ENCODE measurements at places on chromosomes 5 and 9. TPM values are rescaled to one million over a fixed set of nuclear protein-coding genes. Genes with fewer than 3 reads are reported as not detected.

DNA sequence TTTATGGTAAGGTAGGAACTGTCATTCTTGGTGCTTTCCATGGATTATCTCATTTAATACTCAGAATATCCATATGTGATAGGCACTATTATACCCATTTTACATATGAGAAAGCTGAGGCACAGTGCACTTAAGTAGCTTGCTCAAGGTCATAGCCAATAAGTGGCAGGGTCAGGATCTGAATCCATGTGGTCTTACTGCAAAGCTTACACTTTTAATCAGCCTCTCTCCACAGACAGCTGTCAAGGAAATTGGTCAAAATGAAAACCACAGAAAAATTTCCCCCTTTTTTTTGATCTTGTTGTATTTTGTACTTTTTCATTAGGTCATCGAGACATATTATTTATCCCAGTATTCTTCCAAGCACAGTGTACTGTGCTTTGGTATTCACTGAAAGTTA, 78.5 kb downstream of the ERCC6L2 start:
- H3K27me3 ChIP-seq = no peaks in the 10 kb centered on the region
- DNase-seq = no peak
- no peak overlapping the region for H3K27ac ChIP-seq
- H3K4me3 ChIP-seq = no peak overlapping the region

DNA sequence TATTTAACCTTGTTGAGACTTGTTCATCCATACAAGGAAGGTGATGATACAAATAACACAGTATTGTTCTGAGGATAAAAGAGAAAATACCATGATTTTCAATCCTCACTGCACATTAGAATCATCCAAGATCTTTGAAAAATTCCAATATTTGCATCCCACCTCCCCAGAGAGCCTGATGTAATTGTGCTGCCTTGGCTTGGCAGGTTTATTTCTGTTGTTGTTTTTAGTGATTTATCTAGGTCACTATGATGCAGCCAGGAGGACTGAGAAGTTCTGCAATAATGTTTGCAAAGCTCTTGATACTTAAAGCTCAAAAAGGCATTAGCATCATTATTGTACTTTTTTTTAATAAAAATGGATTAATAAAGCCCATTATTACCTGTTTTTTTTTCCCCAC, 67.0 kb upstream of the NMUR2 start:
- H3K4me1 ChIP-seq = no peaks in the 10 kb centered on the region
- H3K36me3 ChIP-seq = no peaks in the 10 kb centered on the region
- DNase-seq = no peak

DNA sequence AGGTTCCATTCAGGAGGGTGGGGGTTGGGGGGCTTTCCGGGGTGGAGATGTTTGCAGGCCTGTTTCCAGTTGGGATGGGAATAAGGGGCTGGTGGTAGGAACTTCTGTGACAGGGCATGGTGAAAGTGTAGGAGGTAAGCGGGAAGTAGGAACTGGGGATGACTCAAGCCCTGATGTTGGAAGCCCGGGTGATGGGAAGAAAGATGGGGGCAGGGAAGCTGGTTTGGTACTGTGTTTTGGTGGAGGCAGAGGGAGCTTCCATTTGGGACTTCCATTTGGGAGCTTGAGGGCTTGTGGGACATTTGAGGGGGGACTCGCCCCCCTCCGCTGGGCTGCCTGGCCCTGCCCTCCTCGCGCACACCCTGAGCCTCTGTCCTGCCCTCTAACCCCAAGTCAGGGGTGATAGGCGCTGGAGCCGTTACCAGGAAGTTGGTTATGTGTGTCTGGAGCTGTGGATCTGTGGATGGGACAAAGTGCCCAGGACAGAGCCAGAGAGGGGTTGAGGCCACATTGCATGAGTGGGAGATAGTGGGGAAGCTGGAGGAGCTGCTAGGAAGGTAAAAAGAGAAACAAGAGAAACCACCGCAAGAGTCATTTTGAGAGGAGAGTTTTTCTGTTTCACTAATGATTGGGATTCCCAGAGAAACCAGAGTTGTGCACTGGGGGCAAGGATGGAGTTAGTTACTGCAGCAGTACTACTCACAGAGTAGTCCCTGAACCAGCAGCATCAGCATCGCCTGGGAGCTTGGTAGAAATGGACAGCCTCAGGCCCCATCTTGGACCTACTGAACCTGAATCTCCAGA, 6.6 kb downstream of the RGS14 start:
- no peaks in the 10 kb centered on the region for H3K27me3 ChIP-seq
- peaks cover 48% of the 10 kb centered on the region for H3K4me1 ChIP-seq
- no peak overlapping the region for H3K4me3 ChIP-seq
- no peak for DNase-seq
- no peaks in the 10 kb centered on the region for H3K36me3 ChIP-seq

DNA sequence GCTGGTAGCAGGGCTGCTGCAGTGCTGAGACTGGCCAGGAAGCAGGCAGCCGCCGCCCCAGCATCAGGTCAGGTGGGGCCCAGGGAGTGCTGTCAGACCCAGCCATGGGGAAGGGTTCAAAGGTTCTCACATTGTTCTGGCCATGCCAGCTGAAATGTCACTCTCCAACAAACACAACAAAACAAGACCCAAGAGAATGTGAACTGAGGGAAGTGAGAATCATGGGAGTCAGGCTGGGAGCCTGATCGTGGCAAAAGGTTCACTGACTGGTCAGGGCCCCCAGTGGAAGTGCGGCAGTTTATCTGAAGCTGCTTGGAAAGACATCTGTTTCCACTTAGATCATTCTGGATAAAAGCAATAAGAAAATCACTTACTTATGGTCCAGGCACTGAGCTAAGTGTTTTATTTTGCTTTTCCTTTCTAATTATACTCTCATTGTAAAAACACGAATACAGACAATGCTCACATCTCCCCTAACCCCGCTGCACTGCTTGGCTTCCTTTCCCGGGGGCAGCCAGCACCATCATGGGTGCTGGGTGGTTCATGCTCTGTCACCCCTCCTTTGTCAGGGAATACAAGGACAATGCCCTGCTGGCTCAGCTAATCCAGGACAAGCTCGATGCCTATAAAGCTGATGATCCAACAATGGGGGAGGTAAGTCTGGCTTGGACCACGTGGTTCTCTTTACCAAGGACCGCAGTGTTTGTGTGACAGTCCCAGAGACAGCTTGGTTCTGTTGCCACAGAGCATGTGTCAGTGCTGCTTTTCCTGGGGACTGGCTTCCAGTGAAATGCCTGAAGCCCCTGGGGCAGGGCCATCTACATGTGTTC, 41.9 kb upstream of the CFAP157 start:
- H3K27ac ChIP-seq = no peak overlapping the region
- H3K4me1 ChIP-seq = no peaks in the 10 kb centered on the region
- H3K36me3 ChIP-seq = no peaks in the 10 kb centered on the region
- H3K27me3 ChIP-seq = no peaks in the 10 kb centered on the region
- DNase-seq = no peak

DNA sequence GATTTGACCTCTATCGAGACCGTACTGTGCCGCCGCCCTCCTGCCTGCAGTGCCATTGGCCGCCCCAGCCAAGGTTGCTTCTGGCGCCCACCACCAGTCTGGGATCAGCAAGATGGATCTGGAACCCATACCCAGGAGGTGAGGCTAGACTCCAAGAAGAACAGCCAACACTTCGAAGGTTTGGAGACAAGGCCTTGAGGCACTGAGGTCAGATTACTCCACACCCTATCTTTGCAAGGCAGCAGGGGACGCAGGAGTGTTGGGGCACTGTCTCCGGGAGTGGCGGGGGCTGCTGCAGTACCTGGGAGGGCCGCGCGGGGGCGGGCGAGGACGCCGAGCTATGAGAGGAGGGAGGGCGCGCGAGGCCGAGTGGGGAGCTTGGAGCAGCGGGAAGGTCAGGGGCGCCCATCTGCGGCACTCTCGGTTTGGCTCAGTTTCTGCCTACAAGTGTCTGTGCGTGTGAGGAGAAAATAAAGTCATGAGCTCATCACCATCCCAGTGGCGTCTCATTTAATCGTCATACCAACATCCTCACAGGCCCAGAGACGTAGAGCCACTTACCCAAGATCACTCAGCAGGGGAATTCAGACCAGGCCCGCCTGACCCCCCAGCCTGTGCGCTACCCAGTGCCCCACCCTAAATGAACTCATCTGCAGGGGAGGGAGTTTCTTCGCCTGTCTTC, 20.5 kb upstream of the PSD2 start:
- H3K36me3 ChIP-seq = no peaks in the 10 kb centered on the region
- H3K4me3 ChIP-seq = no peak overlapping the region
- no peaks in the 10 kb centered on the region for H3K27me3 ChIP-seq
- H3K4me1 ChIP-seq = peaks cover 4% of the 10 kb centered on the region
- no peak overlapping the region for H3K27ac ChIP-seq

- H3K27ac ChIP-seq = peak overlapping the region; percentile 93
- DNase-seq = no peak
- peaks cover 10% of the 10 kb centered on the region for H3K4me1 ChIP-seq
Measured at GRCh38 chr9:20623748-20624124, 1.4 kb upstream of the MLLT3 start.

DNA sequence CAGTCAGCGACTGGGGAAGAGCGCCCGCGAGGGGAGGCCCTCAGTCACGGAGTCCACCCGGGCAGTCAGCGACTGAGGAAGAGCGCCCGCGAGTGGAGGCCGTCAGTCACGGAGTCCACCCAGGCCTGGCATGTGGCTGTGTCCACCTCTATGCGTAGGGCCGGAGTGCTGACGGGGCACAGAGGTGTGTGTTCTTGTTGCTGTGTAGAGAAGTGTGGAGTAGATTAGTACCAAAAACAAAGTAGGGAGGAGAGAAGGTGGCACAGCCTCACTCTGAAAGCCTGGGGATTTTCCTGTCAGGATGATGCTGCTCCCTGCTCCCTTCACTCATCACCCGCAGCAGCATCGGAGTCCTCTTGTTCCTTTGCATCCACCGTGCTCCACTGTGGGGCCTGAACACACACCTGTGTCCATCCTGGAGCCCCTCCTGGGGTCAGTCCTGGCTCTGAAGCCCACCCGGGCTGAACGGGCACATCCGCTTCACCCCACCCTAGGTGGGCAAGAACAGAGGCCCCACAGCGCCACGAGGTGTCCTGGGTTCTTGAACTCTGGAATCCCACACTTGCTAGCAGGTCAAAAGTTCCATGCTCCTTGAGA, 37.9 kb downstream of the AHRR start:
- no peak for DNase-seq
- no peak overlapping the region for H3K4me3 ChIP-seq
- H3K4me1 ChIP-seq = no peaks in the 10 kb centered on the region
- no peaks in the 10 kb centered on the region for H3K36me3 ChIP-seq
- H3K27me3 ChIP-seq = no peaks in the 10 kb centered on the region
- H3K27ac ChIP-seq = no peak overlapping the region

GRCh38 chr9:137236936-137237421, 4.1 kb upstream of the TUBB4B start:
- no peak overlapping the region for H3K27ac ChIP-seq
- peaks cover 49% of the 10 kb centered on the region for H3K4me1 ChIP-seq
- no peak overlapping the region for H3K4me3 ChIP-seq
- H3K27me3 ChIP-seq = peaks cover 12% of the 10 kb centered on the region
- no peak for DNase-seq

The TEX48 gene
- not detected for polyA plus RNA-seq

DNA sequence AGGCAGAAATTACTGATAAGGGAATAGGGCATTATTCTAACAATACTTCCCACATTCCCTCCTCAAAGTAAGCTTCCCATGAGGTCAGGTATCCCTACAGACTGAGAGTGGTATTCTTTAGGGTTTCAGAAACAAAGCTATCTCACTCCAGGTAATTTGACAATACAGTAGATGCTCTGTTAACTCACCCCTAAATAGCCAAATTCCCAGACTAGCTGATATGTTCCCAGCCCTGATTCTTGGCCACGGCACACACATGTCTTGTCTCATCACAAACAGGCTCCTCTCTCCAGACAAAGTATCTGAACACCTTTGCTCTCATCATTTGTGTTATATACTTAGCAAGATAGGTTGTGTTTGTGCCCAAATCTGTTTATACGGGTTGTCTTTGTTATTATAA, 139.9 kb downstream of the ZNF608 start:
- DNase-seq = no peak
- H3K4me3 ChIP-seq = no peak overlapping the region
- peaks cover 6% of the 10 kb centered on the region for H3K4me1 ChIP-seq
- no peak overlapping the region for H3K27ac ChIP-seq

- no peak overlapping the region for H3K27ac ChIP-seq
- H3K4me3 ChIP-seq = no peak overlapping the region
- H3K36me3 ChIP-seq = no peaks in the 10 kb centered on the region
- no peaks in the 10 kb centered on the region for H3K4me1 ChIP-seq
- no peak for DNase-seq
Measured at GRCh38 chr5:45793638-45794532, 97.7 kb upstream of the HCN1 start.

The SPOCK1 gene
- polyA plus RNA-seq = 2.8 TPM

DNA sequence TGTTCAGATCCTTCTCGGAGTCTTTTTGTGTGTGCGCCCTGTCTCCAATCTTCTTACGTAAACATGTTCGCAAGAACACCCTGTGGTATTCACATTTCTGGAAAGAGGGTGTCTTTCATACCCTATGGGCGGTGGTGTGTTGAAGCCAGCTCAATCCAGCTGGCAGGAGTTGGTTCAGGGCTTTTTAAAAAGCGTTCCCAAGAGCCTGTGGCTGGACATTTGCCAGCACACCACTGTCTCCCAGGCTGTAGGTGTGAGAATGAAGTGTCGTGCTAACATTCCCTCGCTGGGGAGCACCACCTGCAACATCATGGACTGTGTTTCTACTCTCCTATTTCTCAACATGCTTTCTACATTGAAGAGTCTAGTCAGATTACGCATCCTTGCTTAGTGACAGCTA, 51.7 kb downstream of the S1PR3 start:
- H3K4me3 ChIP-seq = no peak overlapping the region
- no peak overlapping the region for H3K27ac ChIP-seq
- H3K36me3 ChIP-seq = no peaks in the 10 kb centered on the region
- DNase-seq = no peak
- no peaks in the 10 kb centered on the region for H3K4me1 ChIP-seq

DNA sequence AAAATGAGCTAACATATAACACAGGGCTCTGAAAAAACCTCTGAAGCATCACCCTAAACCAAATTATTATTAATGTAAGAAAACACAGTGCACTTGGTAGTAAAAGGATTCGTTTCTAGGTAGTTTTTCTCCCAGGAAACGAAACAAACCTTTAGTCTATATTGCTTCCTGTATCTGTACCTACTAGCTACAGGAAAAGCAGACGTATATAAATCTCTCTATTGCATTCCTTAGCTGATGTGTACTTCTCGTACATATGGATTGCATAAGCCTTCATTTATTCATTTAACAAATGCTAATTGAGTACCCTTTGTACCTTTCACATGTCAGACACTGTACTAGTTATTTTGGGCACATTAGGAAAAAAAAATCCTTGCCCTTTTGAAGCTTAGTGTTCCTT, 85.0 kb upstream of the RASA1 start:
- no peak for DNase-seq
- H3K4me3 ChIP-seq = no peak overlapping the region

All from sigmoid colon (tissue), 7 donors.